HEK293T (cell line): ENCODE measurements at places on chromosomes 6 and 20.

DNA sequence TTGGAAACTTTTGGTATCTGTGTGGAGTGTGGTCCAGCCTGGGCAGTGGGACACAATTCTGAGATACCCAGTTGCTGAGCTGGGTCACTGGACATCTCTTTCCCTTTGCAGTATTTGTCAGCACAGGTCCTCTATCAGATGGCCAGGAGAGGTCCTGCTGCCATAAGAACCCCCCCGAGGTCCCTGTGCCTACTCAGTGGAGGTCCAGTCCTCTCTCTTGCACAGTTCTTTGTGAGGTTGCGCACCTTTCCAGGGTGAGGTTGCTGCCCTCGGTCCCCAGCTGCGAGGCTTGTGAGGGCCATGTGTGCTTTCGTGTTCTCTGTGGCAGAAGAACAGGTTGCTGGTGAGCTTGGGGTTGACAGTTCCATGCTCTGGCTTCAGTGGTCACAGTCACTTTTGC, 320.6 kb downstream of the QKI start:
- DNase-seq = no peak

DNA sequence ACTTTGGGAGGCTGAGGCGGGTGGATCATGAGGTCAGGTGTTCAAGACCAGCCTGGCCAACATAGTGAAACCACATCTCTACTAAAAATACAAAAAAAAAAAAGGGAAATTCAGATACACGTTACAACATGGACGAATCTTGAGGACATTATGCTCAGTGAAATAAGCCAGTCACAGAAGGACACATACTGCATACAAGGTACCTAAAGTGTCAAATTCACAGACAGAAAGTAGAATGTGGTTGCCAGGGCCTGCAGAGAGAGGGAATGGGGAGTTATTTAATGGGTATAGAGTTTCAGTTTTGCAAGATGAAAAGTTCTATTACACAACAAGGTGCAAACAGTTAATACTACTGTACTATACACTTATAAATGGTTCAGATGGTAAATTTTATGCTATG, 75.1 kb downstream of the SNX5 start:
- DNase-seq = no peak

DNA sequence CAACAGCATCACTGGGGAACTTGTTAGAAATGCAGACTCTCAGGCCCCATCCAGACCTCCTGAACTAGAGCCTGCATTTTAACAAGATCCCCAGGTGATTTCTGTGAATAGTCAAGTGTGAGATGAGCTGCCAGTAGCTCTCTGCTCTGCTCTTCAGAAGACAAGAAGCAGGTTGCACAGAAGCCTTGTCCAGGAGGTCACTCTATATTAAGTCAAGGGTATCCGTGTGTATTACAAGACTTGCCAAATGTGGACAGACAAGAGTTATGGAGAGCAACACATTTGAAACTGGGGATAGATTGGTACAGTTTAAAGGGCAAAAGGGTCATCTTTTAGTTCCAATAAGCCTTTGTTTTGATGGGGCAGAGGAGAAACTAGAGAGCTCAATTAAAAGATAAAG, 23.2 kb upstream of the RIN2 start:
- DNase-seq = no peak

- no peak for DNase-seq
Observed at GRCh38 chr6:104227508-104227907, 632.2 kb downstream of the HACE1 start.

DNA sequence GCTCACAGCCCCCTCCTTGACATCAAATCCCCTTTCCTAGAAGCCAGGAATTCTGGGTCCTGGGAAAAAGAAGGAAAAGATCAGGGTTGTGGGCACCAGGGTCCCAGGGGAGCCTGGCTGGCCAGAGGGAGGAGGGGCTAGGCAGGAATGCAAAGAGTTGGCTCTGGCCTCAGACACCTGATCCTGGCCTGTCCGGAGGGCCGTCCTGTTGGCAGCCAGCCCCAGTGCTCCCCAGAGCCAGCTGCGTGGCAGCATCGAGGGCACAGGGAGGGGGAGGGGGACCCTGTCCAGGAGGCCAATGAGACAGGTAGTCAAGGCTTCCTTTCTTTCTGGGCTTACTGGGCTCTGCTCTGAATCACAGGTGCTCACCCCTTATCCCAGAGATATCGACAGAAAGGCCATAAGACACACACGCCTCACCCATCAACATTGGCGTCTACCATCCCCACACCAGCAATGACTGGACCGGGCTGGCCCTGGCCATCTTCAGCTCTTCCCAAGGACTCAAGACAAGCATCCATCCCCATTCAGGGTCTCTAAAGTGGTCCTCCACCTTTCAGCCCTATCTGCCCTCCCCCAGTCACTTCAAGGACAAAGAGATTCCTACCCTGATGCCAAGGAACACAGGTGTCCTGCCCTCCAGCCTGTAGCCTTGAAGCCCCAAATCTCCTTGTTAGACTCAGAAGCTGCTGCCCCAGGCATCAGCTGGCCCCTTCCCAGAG, 723 bp downstream of the COL11A2 start:
- DNase-seq = no peak
